ENCODE measurements at places on chromosomes 11 and 22.

GRCh38 chr11:93248602-93249001 lies 50.8 kb upstream of the SLC36A4 start:
- DNase-seq: no peak

DNA sequence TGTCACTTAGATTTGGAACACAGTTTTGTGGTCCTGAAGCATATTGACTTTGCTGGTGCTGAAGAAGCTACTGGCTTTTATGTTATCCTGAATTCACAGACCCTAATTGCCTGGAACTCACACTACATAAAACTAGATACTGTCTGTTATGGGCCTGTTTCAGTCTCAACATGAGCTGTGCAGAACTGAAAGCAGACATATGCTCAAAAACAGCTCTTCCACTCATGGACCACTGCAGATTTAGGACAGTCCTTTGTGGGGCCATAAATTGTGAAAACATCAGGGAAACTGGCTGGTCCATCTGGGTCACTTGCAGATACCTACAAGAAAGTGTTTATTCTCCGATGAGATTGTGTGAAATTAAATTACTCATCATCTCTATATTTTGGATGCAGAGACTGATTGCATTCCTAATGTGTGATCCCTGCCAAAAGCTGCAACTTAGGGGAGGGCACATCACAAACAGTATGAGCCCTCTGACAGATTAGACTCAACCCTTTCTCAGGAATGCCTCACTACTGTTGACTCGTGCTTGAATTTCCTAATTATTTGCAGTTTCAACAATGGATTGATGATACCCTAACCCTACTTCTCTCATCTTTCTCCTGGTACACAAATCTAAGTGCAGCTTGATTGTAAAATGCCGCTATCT lies 10.2 kb upstream of the CLNS1A start:
- no peak for DNase-seq

DNA sequence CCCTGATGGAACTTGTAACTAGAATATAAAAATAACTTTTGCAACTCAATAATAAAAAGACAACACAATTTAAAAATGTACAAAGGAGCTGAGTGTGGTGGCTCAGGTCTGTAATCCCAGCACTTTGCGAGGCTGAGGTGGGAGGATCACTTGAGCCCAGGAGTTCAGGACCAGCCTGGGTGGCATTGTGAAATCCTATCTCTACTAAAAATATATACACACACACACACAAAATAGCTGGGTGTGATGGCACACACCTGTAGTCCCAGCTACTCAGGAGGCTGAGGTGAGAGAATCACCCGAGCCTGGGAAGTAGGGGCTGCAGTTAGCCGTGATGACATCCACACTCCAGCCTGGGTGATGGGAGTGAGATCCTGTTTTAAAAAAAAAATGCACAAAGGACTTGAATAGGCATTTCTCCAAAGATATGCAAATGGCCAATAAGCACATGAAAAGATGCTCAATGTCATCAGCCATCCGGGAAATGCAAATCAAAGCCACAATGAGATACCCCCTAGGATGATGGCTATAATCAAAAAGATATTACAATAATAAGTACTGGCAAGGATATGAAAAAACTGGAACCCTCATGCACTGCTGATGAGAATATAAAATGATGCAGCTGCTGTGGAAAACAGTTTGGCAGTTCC lies 59.8 kb upstream of the SEPTIN5 start:
- DNase-seq: no peak

GRCh38 chr11:47641600-47642098 lies 710 bp downstream of the MTCH2 start:
- no peak for DNase-seq

DNA sequence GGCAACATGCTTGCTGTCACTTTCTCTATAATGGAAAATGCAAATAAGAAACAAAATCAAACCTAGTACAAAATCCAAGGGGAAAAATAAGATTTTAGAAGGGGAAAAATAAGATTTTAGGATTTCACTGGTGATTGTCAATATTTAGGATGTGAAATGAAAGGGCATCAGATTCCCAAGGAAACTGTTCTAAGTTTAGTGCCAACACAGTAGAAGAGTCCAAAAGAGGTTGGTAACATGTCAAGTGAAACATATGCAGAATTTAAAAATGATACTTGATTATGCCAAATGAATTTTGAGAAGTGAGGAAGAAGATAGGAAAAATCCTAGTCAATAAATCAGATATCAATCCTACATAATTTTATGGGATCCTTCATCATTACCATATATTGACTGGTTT lies 45.7 kb upstream of the ARL14EP start:
- DNase-seq: no peak

GRCh38 chr22:41845380-41846267 lies 12.7 kb downstream of the SREBF2 start:
- DNase-seq: no peak

GRCh38 chr22:50112151-50113118 lies 22.6 kb downstream of the MOV10L1 start:
- no peak for DNase-seq

GRCh38 chr11:44463751-44464150 lies 101.7 kb upstream of the CD82 start:
- DNase-seq: no peak

DNA sequence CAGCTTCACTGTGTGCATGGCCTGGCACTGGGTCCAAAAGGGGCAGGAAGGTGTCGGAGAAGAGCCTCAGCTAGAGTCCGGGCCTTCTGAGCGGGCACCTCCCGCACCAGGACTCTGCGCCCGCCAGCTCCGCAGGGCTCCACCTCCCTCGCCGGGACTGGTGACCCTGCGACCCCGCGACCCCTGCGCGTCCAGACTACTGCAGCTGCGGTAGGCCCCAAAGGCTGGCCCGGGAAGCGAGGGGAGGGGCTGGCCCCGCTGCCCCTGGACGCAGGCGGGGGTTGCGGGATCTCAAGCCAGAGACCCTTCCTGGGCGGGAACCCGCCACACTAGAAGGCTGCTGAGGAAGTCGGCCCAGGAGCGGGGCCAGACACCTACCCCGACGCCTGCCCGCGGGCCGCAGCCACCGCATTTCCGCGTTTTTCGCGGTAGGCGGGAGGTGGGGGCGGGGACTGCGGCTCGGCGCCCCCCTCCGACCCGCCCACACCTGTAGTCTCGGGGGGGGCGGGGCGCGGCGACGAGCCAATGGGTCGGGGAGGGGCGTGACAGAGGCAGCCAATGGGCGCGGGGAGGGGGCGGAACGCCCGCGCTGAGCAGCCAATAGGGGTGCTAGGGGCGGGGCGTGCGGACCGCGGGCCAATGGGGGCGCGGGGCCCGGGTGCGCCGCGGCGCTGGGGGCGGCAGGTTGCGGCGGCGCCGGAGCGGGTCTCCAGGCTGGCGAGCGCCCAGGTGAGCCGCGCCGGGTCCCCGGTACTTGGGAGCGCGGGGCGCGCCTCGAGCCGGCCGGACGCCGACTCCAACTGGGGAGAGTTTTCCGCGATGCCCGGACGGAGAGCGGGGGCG lies at the start of the genes LMNTD2 and RASSF7:
Gene LMNTD2, minus strand, starts transcription at position 434 of the 843 bp plus-strand sequence. Its CDS starts 22 bp downstream, at position 412.
Gene RASSF7, plus strand, starts transcription at position 666 of the 843 bp plus-strand sequence. CDS start 799 bp downstream, outside the sequence.
- DNase-seq: peak; percentile 15

Data from NCI-H2081 treated with DMSO at 0.1 percent for 48 hours (cell line).